Esophagus muscularis mucosa (tissue), 4 donors: ENCODE measurements at places on chromosomes 5 and 9. TPM values are rescaled to one million over a fixed set of nuclear protein-coding genes. Genes with fewer than 3 reads are reported as not detected.

The OR2V1 gene
- total RNA-seq, result not detected

The IL5 gene
- not detected for total RNA-seq

The PKD2L2 gene
- total RNA-seq, result not detected

The HTR4 gene
- total RNA-seq, result not detected

The RGS7BP gene
- total RNA-seq, result 3.5 TPM

The GFPT2 gene
- 114 TPM for total RNA-seq

The IL31RA gene
- not detected for total RNA-seq
